ENCODE measurements at places on chromosomes 6 and 20.
A peak's percentile ranks its signal among the peaks of the same experiment; 100 is the strongest.

DNA sequence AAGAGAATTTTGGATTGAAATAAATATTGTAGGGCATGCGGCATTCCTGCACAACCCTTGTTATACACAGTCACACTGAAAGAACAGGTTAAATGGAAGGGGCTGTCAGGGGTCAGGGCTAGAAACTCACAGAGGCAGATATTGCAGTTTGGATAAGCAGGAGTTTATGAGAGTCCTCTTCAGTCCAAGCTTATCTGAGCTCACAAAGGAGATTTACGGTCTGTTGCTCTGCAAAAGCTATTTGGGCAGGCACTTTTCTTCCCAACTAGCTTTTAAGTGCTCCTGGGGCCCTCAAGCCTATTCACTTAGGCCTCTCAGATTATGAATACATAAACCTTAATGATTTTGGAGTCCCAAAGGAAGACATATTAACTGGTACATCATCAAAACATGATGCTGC, 156.2 kb downstream of the SOX4 start:
- no peak for DNase-seq

DNA sequence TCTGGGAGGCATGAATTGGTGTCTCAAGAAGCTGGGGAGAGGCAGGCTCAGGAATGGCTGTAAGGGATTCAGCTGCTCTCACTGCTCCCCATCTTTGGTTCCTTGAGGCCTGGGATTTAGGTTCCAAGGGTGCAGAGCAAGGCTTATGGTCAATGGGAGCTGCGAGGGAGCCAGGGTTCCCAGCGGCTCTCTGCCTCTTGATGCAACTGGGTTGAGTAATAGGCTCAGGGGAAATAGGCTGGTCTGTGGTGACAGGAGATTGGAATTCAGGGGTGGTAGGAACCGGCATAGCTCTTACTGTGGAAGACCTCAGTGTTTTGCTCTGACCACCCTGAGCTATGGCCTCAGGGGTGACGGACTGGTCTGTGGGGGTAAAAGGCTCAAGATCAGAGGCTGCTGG, 13.0 kb upstream of the NRM start:
- no peak for DNase-seq

DNA sequence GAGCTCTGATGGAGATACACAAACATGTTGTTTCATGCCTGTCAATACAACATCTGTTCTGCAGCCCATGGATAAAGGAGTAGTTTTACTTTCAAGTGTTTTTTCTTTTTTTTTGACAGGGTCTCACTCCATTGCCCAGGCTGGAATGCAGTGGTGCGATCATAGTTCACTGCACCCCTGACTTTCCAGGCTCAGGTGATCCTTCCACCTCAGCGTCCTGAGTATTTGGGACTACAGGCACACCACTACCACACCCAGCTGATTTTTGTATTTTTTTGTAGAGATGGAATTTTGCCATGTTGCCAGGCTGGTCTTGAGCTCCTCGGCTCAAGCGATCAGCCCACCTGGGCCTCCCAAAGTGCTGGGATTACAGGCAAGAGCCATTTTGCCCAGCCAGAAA, 97.0 kb downstream of the SMAP1 start:
- DNase-seq, result no peak

- no peak for DNase-seq
Observed at GRCh38 chr20:19748681-19749080, 9.4 kb upstream of the RIN2 start.

DNA sequence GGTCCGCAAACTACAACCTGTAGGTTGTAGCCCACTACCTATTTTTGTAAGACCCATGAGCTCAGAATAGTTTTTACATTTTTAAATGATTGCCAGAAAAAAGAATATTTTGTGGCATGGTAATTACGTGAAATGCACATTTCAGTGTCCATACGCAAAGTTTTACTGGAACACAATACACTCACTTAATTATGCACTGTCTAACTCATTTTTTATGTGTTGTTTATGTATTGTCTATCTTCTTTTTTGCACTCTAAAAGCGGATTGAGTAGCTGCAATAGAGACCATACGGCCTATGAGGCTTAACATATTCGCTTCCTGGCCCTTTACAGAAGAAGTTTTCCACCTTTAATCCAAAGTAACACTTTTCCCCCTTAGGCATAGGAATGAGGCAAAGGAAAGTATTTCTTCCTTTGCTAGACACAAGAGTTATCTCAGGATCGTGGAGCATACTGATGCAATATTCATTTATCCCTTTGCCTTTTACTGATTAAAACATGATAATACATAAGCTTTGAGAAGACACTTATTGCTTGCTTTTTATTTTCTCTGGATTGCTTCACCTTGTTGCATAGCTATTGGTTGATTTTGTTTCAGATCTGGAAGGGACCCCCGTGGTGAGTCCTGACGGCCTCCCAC, 69.8 kb downstream of the FNDC1 start:
- DNase-seq, result no peak

DNA sequence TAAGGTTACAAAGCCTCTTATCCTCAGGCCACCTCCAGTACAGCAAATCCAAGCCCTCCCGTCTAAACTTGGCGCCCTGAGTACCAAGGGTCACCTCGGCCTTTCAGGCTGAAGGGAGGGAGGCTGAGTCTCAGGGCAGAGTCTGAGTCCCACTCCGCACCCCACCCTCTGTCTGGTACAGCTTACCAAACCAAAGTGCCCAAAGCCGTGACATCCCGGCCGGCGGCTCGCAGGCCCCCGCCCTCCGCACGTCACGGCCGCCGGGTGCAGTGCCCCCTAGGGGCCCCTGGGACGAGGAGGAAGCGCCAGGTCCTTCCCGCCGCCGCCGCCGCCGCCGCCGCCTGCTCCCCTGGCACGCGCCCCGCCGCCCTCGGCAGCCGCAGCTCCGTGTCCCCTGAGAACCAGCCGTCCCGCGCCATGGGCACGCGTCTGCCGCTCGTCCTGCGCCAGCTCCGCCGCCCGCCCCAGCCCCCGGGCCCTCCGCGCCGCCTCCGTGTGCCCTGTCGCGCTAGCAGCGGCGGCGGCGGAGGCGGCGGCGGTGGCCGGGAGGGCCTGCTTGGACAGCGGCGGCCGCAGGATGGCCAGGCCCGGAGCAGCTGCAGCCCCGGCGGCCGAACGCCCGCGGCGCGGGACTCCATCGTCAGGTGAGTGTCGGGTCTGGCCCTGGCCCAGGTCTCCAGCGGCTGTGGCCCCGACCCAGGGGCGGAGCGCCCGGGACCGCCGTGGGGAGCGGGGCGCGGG, at the start of gene MTHFD1L:
Gene MTHFD1L (plus strand): TSS at position 297 of the 741 bp plus-strand sequence. CDS start 121 bp downstream, at position 418.
- DNase-seq, result peak; percentile 34

GRCh38 chr20:49505518-49505917, 23.1 kb upstream of the KCNB1 start:
- no peak for DNase-seq

- no peak for DNase-seq
Observed at GRCh38 chr6:18439581-18439980, 52.4 kb downstream of the RNF144B start.

GRCh38 chr20:32072168-32072750, 20.2 kb downstream of the HCK start:
- DNase-seq, result no peak

Measured in substantia nigra (tissue), 51 donors.